ENCODE measurements at places on chromosomes 6 and 20.

GRCh38 chr6:14135893-14136539, 18.4 kb downstream of the CD83 start:
- DNase-seq, result no peak

DNA sequence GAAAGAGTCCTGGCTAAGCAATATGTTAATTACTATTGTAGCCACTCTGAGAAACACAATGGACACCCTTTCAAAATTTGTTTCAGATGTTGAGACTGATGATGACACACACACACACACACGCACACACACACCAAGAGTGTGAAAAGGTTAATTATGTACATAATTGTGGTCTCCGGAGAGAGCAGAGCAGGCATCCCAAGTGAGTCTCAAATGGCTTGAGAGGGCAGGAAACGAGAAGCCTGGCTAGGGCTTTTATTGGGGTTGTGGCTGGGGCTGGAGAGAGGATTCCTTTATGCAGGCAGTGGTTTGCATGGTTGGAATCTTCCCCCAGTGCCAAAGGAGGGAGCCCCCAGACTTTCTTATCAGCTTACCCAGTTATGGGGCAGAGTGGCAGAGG, 38.2 kb upstream of the NKX2-4 start:
- no peak for DNase-seq

GRCh38 chr6:148885136-148885865, 138.5 kb downstream of the UST start:
- no peak for DNase-seq

DNA sequence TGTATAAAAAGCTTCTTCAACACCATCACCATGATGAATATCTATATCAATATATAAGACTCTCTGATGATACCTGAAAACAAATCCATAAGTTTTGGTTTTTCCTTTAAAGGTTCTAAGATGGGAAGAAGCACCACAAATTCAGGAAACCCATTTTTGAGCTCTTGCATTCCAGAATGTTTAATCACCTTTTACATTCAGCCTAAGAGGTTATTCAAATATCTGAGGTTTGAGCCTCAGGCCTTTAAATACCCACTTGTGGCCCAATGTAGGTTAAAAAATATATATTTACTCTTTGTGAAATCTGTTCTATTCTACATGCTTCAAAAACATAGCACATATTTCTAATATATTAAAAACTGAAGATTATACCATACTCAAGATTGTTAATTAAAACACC, 17.6 kb downstream of the HDAC2 start:
- DNase-seq, result no peak

- DNase-seq, result no peak
These were observed 604 bp downstream of the SH3BGRL2 start for GRCh38 chr6:79631693-79632172.

GRCh38 chr6:166419286-166419685, 36.5 kb upstream of the MPC1 start:
- DNase-seq, result peak; percentile 84

DNA sequence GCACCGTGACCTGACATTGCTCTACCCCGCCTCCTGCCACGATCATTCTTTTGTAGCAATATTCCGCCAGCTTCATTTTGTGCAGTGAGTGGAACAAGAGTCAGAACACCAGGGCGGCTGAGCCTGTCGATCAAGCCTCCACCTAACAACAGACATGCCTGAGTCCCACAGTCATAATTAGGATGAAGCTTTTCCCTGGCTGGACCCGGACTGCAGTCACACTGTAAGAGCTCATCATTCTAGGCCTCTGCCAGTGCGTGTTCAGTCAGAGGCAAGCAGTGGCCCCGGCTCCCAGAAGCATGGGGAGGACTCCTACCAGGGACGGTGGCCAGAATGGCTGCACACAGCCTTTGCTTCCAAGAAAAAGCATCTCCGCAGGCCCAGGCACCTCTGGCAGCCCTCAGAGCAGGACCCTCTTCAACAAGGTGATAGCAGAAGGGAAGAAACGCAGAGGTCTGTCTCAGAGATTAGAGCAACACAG, 23.2 kb upstream of the UNC93A start:
- no peak for DNase-seq

GRCh38 chr20:51306521-51307358, 235.8 kb downstream of the NFATC2 start:
- peak; percentile 70 for DNase-seq

DNA sequence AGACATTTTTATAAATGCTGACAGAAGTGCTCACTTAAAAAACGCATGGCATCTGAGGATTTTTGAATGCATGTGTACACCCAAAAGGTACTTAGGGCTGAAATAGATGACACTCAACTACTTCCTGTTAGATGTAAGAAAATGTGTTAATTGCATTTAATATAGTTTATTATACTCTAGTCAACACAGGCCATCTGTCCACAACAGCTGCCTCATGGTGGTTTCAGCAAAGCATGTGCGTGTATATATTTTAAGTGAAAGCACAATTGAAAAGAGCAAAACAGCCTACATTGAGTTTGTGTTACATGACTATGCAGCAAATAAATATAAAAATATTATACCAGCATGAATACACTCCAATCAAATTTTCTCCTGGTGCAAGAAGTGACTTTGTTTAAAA, 1233.0 kb upstream of the EYS start:
- DNase-seq, result no peak

GRCh38 chr20:41141153-41141815, 3.9 kb downstream of the PLCG1 start:
- no peak for DNase-seq

DNA sequence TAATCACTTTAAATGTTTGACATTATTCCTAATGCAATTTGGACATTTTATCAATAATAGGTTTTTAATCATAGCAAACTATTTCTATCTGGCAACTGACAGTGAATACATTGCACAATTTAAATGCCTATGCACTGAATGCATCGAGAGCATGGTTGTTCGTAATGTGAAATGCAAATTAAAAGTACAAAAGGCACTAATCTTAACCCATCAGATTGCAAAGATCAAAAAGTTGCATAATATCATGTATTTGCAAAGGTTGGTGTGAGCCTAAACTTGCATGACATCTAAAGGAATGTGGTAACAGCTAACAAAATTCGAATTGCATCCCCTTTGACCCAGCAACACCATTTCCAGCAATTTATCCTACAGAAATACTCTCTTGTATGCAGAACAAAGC, 469.9 kb upstream of the IRAK1BP1 start:
- no peak for DNase-seq

DNA sequence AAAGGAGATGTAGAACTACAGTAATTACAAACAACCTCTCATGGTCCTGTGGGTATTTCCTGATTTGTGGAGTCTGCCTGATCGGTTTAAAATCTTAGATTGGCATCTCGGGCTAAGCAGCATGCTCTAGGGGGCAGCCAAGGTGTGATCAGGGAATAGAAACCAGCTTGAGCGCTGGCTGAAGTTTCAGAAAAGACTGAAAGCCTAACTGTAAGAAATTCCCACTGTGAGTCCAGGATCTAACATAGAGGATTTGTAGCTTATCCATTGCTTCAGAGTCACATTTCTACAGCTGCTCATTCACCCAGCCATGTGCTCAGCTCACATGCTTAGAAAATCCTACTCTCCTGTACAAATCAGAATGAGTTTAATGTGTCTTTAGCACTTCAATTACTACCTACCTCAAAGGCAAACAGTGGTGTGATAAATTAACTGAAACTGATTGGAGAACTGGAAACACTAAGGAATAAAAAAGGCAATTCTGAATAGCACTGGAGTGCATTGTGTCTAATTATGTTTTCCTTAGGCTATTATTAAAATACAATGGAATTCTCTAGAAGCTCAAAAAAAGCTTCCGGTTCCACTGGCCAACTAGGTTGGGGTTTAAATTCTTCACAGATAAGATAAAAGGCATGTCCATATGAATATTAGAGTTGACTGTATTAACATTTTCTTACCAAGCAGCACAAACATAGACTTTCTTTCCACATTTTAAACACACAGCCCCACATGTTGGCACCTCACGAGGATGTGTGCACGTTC, 73.8 kb upstream of the MPC1 start:
- no peak for DNase-seq

GRCh38 chr20:38301309-38301708, 2.6 kb upstream of the BPI start:
- DNase-seq, result no peak

- no peak for DNase-seq
These were observed 37.7 kb upstream of the SLC22A23 start for GRCh38 chr6:3494391-3495100.

- DNase-seq, result no peak
These were observed 159.2 kb downstream of the GMPR start for GRCh38 chr6:16397623-16398022.
